ENCODE measurements at places on chromosomes 16 and 17. TPM values are rescaled to one million over a fixed set of nuclear protein-coding genes. Genes with fewer than 3 reads are reported as not detected.

PYDC1 gene
- total RNA-seq = not detected

ZNF23 gene
- 9.2 TPM for total RNA-seq

USP43 gene
- total RNA-seq = 1.7 TPM

FBXW10 gene
- total RNA-seq = not detected

TEFM gene
- total RNA-seq = 19.4 TPM

PERCC1 gene
- total RNA-seq = not detected

PPP1R27 gene
- total RNA-seq = not detected

C16orf54 gene
- 0.84 TPM for total RNA-seq

UBE2O gene
- total RNA-seq = 18.5 TPM

HOXB6 gene
- 9.4 TPM for total RNA-seq

ABCC11 gene
- not detected for total RNA-seq

ELMO3 gene
- 1.2 TPM for total RNA-seq

ITGAX gene
- total RNA-seq = 2.8 TPM

PRSS36 gene
- 0.10 TPM for total RNA-seq

CORO1A gene
- 8.0 TPM for total RNA-seq

RSAD1 gene
- 9.8 TPM for total RNA-seq

RMI2 gene
- 42.6 TPM for total RNA-seq

ARL5C gene
- not detected for total RNA-seq

GLIS2 gene
- total RNA-seq = 1.1 TPM

METTL23 gene
- total RNA-seq = 41.0 TPM

EME1 gene
- total RNA-seq = 6.1 TPM

Measured in M059J (cell line).